ENCODE measurements at places on chromosomes 5 and 9.

DNA sequence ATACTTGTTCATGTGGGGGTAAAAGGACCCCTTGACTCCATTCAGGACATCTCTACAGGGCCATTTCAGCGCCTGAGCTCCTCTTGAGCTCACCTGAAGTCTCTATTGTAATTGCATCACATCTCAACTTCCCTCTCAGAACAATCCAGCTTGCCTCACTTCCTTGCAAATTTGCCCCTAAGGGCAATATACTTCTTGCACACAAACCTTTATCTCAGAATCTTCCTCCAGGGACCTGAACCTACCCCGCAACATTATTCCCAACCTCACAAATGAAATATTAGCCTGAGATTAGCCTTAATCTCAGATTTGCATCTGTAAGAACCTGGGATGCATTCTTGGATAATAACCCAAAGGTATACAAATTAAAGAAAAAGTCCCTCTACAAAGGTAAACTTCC is 159.2 kb downstream of the DRD1 start:
- no peak for DNase-seq

DNA sequence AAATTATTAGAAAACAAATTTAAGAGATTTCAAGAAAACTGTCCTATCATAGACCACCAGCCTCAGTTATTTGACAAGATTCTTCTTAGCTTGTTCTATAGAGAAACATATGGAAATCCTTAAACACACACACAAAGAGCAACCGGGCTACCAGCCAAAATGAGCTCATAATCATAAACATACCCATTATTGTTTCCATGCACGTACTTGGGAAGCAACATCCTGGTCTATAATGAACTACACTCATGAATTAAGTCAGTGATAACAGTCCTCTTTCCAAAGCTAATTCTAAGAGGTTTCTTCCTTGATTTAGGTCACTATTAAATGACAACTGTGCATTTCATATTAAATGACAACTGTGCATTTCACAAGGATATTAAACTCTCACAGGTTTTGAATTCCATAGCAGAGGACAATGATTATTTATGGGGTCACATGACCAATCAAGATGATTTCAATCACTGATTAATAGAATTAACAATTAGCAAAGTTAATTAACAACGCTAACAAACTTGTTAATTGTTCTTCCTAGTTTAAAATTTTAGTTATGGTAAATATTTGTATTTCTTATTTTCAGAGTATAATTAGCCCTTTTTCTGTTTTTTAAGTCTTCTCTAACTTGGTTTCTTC is 77.0 kb downstream of the OXCT1 start:
- DNase-seq, result no peak

DNA sequence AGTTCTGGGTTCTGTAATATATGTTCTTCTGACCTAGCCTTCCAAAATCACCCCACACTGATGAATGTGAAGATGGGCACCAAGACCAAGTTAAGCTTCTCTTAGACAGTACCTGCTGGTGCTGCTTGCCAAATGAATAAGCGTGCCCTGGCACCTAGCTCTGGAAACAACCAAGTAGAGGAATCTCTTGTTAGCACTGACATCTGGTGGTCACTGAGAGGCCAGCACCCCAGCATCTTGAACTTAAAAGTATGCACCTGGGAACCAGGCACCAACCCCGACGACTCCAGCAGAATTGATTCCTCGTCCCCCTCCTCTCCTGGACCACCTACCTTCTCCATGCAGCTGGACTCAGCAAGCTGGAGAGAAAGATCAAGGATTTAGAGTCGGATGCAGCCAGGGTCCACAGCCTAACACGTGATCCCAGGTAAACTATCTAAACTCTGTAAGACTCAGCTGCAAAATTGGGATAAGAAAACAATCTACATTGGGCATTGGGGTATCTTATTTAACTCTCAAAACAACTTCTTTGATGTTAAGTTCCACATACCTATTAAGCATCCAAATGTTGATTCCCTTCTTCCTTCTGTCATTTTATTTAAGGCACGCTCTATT is 89.8 kb downstream of the SLC1A3 start:
- peak; percentile 54 for DNase-seq

DNA sequence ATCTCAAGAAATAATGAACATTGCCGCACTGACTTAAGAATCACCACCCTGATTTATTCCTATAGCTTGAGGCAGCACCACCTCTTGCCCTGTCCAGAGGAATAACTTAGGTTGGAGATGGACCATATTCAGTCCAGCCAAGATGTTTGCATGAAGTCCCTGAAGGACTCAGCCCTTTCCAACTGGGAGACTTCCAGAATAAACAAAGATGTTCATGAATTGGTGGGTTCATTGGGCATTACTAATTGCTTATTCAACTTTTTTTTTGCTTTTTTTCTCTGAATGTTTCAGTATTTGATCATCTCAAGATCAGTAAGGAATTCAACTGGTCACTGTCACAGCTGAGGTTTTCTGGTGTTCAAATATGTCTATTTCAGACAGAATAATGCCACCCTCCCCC is 470.6 kb downstream of the CCDC171 start:
- no peak for DNase-seq

DNA sequence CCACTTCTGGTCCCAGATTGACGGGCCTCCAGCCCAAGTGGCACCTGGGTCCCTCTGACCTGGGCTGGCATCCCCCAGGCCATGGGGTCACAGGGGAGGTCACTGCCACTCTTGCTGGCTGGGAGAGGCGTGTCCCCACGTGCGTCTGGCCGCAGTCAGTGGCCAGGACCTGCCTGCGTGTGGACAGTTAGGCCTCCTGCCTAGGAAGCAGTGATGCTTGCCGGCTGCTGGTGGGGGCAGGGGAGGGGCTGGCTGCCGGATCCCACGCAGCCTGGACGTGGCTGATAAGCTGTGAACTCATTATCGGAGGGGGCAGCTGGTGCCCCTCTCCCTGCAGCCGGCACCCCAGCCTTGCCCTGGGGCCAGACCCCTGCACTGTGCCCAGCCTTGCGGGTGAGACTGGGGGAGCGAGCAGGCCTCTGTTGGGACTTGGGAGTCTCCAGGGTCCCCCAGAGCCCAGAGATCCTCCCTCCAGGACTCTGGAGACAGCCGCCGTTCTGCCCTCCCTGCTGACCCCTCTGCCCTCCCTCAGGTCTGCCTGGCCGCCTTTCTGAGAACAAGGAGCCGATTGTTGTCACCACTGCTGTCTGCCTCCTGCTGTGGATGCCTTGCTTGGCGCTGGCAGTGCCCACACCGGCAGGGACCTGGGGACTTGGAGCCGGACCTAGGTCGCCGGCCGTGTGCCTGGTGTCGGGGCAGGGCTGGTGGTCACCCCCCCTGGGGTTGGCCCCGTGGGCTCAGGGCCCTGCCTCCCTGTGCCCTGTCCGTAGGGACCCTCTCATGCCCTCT is 12.3 kb downstream of the RXRA start:
- DNase-seq, result no peak
